CD4-positive, alpha-beta T cell treated with Interleukin-2 at 100 ng/mL for 4 hours (primary cell): ENCODE measurements at places on chromosomes 12 and 14.

GRCh38 chr14:75402867-75403413 lies 24.9 kb upstream of the JDP2 start:
- no peak for DNase-seq

DNA sequence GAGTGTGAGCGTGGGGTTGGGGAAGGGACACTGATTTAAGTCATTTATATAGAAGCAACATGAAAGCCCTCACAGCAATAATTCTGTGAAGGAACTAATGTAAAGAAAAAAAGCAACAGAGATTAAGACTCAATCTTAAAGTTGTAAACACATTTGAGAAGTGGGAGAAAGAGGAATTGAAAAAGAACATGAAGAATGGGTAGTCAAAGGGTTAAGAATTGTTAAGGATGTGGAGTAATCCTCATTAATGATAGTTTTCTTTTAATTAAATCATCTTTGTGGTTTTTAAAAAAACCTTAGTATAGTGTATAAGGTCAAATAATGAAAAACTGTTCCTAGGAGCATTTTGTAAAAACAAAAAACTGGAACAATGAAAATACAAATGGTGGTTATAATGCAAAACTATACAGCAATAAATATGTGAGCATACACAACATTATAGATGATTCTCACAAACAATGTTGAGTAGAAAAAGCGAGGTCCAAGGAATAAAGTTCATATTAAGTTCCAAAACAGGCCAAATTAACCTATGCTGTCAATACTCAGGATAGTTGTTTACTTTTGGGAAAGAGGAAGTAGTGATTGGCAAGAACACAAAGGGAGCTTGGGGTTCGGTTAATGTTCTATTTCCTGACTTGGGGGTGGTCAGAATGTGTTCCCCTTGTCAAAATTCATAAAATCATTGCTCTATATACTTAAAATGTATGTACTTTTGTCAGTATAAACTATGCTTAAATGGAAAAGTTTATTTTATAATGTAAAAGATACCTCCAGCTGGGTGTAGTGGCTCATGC lies 120.4 kb upstream of the ATF7IP start:
- DNase-seq: no peak

GRCh38 chr12:14643251-14643650 lies 53.1 kb downstream of the GUCY2C start:
- peak; percentile 19 for DNase-seq

DNA sequence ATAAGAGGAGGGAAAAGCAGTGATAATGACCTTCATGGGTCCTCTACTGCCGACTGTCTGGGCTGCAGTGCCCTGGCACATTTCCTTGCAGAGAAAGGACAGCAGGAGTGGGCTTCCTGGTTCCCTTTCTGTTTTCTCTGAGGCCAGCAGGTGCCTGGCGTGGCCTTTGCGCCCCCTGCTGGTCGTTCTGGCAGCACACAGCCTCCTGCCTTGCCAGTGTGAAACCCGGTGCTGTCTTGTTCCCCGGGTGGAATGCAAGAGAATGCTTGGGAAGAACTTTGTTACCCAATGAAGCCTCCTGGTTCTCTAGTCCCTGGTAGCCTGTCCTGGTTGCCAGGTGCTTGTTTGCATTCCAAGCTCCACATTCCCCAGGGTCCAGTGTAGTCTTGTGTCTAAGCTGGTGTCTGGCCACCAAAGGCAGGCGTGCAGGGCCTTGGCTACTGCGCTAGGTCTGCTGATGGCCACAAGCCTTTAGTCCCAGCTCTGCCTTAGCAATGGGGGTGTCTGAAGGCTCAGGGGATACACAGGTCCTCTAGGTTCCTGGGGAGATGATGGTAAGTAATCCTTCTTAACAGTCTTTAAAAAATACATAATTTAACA lies 1392.4 kb upstream of the TMEM132C start:
- DNase-seq: peak; percentile 58

DNA sequence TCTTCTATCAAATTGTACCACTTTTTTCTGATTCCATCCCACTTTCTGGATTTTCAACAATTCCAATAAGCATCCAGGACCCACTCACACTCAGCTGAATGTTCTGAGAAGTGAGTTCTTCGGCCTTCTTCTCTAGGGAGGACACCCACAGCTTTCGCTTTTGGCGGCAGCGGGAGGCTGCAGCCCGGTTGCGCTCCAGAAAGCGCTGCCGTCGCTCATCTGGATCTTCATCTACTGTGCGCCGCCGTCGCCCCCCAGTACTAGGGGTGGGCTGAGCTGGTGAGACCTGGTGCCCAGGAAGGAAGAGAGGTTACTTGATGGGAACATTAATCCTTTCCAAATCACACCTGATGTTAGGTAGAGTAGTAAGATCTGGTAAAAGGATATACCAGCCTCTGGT lies 17.2 kb upstream of the NPFF start:
- DNase-seq: no peak

- no peak for DNase-seq
Observed at GRCh38 chr14:33857650-33858049, 93.2 kb downstream of the EGLN3 start.

DNA sequence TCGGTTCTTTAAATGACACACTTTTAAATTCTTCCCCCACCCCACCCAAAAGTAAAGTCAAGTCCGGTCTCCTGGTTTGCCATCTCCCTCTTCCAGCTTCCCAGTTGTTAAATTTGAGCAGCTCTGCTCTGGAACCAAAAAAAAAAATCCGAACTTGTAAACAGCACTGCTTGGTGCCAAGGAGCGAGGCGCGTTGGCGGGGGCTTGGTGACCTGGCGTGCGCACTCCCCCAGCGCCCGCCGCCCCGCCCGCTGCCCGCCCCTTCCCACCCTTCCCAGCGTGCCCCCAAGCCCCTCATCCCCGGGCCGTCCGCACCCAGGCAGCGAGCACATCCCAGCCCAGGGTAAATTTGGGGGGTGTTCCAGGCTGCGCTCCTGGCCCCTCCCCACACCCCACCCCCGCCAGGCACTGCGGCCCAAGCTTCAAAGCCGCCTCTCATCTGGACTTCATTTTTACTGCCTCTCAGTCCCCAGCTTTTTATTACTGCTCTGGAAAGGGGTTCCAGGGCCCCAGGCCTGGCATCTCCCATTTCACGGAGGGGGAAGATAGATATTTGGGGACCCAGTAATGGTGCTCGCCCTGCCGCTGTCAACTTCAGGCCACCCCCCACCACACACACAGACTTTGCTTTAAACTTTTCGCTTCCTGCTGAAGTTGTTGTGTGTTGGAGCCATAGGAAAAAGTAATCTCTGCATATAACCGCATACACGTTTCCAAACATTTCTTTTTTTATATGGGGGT lies 11.7 kb upstream of the ITGB7 start:
- no peak for DNase-seq

GRCh38 chr12:131723532-131723931 lies 12.6 kb downstream of the SFSWAP start:
- no peak for DNase-seq

DNA sequence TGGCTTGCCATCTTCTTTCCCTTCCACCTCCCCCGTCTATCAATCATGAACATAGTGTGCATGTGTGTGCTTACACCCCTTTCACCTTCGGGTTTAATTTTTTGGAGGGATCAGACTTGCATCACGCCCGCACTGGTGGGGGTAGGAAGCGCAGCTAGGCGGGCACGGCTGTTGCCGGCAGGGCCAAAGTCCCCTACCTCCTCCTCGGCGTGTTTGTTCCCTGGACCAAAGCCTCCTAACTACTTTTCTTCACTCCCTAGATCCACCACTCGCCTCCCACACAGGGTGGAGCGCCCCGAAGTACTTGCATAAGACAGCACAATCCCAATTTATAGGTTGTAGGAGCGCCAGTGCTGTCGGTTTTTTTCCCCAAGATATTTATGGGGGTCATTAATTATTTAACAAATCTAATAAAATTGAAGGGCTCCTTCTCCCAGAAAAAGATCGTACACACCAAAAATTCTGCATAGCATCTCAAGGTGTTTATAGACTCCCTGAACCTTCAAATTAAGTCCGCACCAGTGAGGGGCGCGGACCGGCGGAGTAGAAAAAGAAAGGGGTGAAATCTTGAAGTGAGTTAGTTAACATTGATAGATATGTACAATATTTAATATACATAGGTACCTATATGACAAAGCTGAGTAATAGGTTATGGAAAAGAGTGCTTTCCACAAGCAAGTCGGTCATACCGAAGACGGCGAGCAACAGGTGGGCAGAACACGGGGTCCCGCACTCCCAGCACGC lies 717 bp downstream of the PKP2 start:
- no peak for DNase-seq

GRCh38 chr12:91952916-91953315 lies 192.7 kb downstream of the BTG1 start:
- DNase-seq: no peak

DNA sequence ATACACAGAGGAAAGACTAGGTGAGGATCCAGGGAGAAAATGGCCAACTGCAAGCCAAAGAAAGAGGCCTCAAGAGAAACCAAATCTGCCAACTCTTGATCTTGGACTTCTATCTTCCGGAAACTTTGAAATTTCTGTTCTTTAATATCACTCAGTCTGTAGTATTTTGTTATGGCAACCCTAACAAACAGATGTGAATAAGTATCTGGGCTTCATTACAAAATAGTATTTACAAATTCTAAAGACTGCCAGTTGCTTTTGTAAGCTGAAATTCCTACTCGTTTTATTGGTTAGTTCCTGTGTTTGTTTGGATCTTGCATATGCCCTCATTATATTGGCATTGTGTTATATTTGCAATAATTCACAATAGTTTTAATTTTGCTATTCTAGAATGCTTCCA lies 143.2 kb upstream of the USP15 start:
- no peak for DNase-seq

GRCh38 chr14:69041783-69042182 lies 62.7 kb upstream of the ACTN1 start:
- DNase-seq: no peak

- no peak for DNase-seq
Observed at GRCh38 chr12:25728056-25728595, 175.0 kb upstream of the LMNTD1 start.

- DNase-seq: no peak
Observed at GRCh38 chr12:106074706-106075392, 63.9 kb downstream of the NUAK1 start.

DNA sequence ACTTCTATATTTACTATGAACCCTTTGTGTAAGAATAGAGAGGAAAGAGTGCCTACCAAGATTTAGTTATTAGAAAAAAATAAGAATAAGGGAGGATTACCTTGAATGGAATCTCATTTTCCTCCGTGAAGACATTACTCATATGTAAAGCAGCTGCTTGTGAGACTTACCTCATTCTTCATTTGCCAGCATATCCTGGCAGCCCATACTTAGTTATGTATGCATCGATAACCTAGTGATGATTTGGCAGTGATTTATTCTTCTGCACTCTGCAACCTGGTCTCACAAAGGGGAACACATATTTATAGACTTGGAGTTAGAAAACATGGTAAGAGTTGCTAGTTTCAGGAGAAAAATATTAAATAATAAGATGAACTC lies 56.8 kb downstream of the LRFN5 start:
- no peak for DNase-seq

DNA sequence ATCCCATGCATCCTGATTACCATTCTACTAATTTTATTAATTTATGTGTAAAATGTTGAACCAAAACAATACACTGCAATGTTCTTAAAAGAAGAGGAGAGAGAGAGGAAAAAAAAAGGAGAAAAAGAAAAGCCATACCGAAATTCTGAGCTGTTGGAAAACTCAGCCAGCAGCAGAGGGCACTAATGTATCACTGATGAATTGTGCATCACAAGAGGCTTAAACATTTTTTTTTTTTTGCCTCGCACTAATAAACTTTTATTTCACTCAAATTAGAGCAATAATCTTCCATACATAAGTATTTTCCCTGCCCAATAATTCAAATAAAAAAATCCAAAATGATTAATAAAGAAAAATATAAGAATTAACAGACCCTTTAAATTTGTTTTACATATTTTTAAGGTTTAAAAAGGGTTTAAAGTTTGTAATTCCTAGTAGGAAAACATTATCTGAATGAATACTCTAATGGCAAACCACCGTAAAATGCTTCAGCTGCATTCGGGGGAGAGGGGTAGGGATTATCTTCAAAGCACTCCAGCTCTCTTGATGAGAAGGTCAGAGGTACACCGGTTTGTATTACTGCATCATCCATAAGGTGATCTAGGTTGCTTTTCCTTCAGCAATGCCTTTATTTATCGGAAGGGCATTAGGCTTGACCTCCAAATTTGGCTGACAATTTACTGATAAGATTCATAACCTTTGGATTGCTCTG lies 41.9 kb downstream of the ATP23 start:
- DNase-seq: no peak

- no peak for DNase-seq
Observed at GRCh38 chr12:86663173-86663572, 407.0 kb upstream of the MGAT4C start.

GRCh38 chr12:132392389-132393244 lies 63.2 kb upstream of the GALNT9 start:
- DNase-seq: no peak

DNA sequence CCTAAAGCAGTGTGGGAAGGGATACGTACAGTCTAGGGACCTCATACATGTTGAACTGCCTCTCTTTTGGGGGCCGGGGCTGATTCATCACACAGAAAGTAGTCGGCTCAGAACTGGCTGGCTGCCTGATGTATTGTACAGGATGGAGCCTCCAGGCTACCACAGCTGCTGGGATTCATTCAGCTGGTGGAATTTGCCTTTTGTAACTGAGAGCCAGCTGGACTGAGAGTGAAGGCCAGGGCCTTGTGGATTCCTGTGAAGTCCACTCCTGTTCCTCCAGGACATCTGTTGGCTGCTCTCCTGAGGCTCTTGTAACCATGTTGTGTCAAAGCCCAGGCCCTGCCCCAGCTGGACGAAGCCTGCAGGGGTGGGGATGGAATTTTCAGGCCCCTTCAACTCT lies 116.3 kb upstream of the PRICKLE1 start:
- no peak for DNase-seq

- DNase-seq: no peak
Observed at GRCh38 chr12:107385509-107385908, 292.2 kb upstream of the CRY1 start.

DNA sequence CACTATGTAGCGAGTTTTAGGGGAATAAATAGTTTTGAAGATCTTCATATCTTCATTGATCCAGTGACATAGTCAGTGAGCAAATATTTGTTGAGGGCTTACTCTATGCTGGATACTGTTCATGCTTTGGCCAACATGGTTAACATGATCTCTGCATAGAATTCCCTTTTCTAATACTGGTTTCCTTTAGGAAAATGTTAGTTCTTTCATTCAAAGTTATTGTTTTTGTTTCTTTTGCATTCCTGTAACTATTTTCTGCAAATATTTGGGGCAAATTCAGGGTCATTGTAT lies 226.5 kb downstream of the C12orf50 start:
- DNase-seq: no peak

DNA sequence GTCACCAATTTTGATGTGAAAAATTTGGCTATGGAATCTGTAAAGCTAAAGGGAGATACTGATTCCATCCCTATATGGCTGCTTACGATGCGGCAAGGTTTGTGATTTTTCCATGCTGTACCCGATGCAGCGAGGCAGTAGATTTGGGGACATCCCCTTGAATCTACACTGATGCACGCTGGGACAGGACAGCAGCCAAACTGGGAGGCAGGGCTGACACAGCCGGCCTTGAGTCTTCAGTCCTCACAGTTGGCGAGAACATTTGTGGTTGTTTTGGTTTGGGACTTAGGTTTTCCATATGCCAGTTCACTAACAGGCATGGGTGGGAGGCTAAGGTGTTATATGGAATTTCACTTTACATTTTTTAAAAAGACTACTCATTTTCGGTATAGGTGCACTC lies 3.8 kb downstream of the GALNT16 start:
- no peak for DNase-seq

GRCh38 chr12:76024942-76025600 lies 6.5 kb downstream of the PHLDA1 start:
- DNase-seq: no peak
